Adrenal gland (tissue), 19 donors: ENCODE measurements at places on chromosomes 2 and 18. TPM values are rescaled to one million over a fixed set of nuclear protein-coding genes. Genes with fewer than 3 reads are reported as not detected.

Gene C2orf78
- total RNA-seq: not detected

Gene CRACDL
- total RNA-seq: 1.7 TPM

Gene MREG
- total RNA-seq: 4.2 TPM

DNA sequence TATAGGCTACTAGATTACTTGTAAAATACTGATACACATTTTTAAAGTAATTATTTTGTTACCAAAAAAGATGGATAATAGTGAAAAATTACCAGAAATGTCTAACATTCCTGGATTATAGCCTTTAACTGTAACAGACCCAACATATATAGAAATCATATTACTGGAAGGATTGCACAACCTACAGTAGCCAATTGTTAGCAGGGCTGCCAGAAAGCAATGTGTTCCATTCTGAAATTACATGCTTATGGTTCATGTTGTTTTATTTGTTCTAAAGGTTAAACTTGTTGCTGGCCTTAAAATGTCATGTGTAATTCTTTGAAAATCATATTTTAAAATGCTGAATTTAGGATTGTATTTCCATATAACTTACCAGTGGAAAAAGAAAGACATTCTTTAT, 793.6 kb upstream of the ACVR2A start:
- DNase-seq: no peak
- H3K4me1 ChIP-seq: no peaks in the 10 kb centered on the region
- no peaks in the 10 kb centered on the region for H3K36me3 ChIP-seq
- no peak overlapping the region for H3K4me3 ChIP-seq
- no peak overlapping the region for H3K27ac ChIP-seq

DNA sequence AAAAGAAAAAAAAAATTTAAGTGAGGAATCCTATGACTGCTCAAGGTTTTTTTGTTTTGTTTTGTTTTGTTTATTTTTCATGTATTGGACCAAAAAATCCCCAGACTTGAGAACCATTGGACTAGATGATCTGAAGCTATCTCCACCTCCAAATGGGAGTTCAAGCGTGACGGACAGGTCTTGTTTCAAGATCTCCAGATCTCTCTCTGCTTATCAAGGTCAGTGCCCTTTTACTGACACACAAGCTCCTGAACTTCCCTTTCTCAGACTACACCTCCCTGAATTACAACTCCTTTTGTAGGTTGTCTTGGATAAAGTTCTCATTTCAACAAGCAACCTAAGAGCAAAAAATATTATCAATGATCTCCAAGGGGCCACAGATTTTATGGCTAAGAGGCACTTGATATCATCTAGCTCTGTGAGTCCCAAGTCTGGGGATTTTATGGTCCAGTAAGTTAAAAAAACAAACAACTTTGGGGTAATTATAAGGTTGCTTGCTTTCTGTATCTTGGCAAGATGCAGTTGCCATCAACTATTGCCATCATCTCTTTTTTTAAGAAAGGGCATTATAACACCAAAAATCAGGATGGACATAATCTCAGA, 396.0 kb upstream of the ATP5MC3 start:
- no peak for DNase-seq
- H3K4me1 ChIP-seq: no peaks in the 10 kb centered on the region
- H3K4me3 ChIP-seq: no peak overlapping the region
- H3K27ac ChIP-seq: no peak overlapping the region
- no peaks in the 10 kb centered on the region for H3K36me3 ChIP-seq

Gene ONECUT2
- 0.23 TPM for total RNA-seq

GRCh38 chr2:65404988-65405697, 27.3 kb downstream of the SPRED2 start:
- H3K27ac ChIP-seq: no peak overlapping the region
- H3K36me3 ChIP-seq: no peaks in the 10 kb centered on the region
- no peaks in the 10 kb centered on the region for H3K4me1 ChIP-seq
- DNase-seq: no peak
- H3K4me3 ChIP-seq: no peak overlapping the region

DNA sequence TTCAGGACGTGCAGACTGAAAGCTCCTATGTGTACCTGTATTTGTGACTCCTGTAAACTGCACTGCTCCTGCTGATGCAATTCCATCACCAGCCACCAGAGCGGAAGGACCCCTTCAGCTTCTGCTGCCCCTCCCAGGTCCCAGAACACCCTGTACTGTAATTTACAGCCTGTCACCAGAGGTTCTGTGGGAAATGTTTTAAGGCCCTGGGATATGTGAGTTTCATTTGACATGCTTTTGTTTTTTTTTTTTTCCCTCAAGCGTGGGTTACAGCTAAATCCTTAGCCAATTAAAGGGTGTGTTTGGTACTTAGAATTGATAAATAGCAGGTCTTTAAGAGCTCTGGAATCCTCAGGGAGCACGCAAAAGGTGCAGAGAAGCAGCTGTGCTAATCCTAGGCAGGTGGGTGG, 79.4 kb downstream of the KCTD1 start:
- DNase-seq: no peak
- H3K36me3 ChIP-seq: no peaks in the 10 kb centered on the region
- no peaks in the 10 kb centered on the region for H3K4me1 ChIP-seq
- H3K27ac ChIP-seq: no peak overlapping the region
